GDM1 (cell line): ENCODE measurements at places on chromosomes 7 and 10.

DNA sequence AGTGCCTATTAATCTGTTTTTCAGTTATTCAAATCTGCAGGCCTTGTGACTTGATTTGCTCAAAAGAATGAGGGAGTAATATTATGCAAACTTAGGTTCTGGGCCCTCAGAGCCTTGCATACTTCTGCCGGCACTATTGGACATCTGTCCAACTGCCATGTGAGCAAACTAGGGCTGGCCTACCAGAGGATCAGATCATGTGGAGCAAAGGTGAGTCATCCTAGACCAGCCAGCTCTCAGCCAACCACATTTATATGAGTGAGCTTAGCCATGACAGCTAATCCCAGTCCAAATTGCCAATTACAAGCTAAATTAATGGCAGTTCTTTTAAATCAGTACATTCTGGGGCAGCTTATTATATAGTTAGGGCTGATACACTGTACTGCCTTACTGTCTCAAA, 69.6 kb downstream of the SDHAF3 start:
- no peak for DNase-seq

- no peak for DNase-seq
Observed at GRCh38 chr10:122500726-122501125, 39.4 kb downstream of the HTRA1 start.

DNA sequence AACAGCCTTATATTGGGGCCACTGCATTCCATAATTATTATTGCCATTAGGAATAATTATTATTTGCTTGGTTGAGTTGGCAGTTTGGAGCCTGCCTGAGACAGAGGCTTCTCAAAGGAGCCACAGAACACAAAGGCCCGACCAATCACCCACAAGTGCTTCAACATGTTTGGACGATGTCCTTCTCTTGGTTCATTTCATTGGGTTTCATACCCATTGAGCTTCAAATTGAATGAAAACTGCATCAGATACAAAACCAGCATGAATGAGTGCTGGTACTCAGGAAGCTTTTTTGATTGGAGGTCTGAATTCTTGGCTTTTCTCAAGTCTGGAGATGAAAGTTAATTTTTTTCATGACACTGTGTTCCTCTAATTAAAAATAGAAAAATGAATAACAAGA, 168.3 kb downstream of the CREB5 start:
- no peak for DNase-seq

GRCh38 chr7:142855114-142855743, 353 bp downstream of the EPHB6 start:
- DNase-seq = no peak

- DNase-seq = no peak
Observed at GRCh38 chr7:81684514-81685269, 85.2 kb downstream of the HGF start.

DNA sequence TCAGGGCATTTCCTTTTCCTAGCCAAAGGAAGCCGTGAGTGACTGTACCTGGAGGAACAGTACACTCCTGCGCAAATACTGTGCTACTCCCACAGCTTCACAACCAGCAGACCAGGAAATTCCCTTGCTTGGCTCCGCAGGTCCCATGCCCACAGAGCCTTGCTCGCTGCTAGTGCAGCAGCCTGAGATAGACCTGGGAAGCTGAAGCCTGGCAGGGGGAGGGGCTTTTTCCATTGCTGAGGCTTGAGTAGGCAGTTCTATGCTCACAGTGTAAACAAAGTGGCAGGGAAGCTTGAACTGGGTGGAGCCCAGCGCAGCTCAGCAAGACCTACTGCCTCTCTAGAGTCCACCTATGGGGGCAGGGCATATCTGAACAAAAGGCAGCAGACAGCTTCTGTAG, 291.2 kb downstream of the HGF start:
- no peak for DNase-seq

DNA sequence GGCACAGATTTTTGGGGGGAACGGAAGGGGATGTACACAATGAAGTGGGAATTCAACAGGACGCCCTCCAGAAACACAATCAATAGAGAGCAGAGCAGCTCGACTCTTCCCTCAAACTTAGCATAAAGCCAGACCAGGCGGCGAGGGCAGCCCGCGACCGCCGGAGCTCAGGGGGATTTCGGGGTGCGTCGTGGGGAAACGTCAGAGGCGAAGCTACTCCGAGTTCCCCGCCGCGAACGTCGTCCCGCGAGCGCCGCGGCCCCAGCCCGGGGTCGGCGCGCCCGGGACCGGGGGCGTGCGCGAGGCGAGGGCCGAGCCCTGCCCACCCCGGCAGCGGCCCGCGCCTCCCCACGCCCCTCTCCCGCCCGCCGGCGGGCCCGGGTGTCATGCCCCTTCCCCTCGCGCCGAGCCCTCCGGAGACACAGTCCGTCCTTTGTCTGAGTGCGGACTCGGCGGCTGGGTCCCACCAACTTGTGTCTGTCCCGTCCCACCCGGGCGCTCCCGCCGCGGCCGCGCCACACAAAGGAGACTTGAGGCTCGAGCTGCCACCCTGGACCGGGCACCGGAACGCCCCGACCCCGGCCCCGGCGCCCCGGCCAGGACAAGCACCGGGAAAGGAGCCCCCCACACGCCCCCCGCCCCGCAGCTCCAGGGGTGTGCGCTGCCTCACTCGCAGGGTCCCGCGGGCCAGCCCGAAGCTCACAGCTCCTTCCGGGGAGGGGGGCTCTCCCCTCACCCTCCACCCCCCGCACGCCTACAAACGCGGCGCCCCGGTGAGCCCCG, 634 bp downstream of the EZH2 start:
- no peak for DNase-seq

GRCh38 chr10:103804871-103805270, 50.5 kb downstream of the SH3PXD2A start:
- no peak for DNase-seq

DNA sequence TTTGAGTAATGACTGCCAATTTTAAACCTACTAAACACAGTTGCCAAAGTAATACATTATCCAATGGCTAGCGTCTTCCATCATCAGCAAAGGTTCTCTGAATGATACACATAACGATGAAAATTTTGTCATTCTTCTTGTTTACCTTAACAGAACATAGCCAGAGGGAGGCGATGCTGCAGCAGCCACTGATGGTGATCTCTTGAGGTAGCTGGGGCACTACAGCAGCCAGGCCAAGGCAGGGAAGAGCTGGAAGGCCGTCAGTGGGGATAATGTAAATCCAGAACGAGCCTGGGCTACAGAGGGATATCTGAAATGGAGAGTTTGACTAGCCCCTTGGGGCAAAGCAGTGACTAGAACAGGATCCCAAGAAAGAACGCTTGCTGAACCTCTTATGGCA, 38.8 kb downstream of the PRPS1L1 start:
- DNase-seq = no peak

DNA sequence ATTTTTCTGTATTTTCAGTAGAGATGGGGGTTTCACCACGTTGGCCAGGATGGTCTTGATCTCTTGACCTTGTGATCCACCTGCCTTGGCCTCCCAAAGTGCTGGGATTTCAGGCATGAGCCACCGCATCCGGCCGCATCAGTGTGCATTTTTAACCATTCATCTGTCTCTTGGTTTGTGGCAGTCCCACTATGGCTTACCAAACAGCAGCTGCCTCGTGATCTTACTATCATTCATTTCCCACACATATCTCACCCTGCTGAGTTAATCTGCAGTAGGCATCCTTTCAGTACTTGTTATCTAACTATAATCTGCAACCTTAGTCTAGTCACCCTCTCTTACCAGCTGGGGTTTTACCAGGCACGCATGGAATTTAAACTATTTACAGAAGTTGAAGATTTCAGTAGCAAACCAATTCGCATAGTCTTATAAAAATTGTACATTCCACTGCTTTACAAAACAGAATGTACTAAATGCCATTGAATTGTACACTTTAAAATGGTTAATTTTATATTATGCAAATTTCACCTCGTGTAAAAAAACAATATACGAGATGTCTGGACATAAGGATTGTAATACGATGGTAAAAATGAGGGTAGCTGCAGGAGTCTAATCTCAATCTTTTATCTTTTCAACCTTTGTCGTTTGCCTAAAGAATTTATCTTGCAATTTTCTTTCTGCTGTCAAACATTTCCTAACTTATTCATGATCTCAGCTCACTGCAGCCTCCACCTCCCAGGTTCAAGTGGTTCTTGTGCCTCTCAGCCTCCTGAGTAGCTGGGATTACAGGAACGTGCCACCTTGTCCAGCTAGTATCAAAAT, 4.6 kb upstream of the TBC1D12 start:
- no peak for DNase-seq

DNA sequence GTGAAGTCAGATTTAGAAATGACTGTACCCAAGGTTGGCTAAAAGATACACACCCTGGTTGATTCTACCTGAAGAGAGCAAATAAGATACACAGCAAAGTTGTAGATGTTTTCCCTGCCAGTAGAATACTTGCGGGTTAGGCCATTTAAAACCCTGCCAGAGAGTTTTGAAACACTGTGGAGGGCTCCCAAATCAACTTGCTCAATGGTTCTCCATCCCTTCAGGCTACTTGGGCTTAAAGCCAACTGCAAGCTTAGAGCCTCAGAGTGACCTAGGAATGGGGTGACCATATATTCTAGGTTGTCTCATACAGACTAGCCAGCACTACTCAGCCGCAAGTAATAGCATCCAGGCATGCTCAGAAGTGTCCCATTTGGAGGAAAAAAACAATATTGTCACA, 10.0 kb downstream of the CAV1 start:
- DNase-seq = no peak

DNA sequence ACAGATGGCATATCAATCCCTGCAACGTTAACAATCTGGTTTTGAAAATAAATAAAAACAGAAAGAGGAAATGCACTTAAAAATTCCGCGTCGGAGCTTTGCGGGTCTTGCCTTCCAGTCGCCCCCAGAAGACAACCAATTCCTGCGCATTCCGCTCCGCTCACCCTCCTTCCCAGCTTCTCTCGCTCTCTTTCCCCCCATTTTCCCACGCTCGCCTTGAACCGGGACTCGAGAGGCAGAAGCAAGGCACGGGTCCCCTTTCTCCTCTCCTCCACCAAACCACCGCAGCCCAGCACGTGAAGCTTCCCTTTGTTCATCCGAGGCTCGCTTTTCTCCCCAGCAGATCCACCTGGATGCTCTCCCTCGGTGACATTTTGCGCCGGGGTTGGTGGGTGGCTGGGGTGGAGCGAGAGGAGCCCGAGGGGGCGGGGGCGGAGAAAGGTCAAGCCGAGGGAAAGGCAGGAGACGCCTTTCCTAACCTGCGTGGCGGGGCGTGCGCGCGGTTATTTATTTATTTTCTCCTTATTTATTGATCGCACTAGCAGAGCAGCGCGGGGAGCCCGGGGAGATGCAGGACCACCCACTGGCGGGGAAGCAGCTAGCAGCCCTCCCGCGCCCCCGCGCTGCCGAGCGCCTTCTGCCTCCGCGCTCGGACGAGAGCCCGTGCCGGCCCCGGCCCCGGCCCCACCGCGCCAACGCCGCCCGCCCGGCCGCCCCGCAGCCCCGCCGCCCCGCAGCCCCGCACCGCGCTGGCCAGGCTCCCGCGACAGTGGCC, at the start of gene KCND2:
Gene KCND2, plus strand, starts transcription at position 475 of the 775 bp plus-strand sequence.
- DNase-seq = no peak

- no peak for DNase-seq
Observed at GRCh38 chr10:117311261-117311660, 64.0 kb downstream of the PDZD8 start.

DNA sequence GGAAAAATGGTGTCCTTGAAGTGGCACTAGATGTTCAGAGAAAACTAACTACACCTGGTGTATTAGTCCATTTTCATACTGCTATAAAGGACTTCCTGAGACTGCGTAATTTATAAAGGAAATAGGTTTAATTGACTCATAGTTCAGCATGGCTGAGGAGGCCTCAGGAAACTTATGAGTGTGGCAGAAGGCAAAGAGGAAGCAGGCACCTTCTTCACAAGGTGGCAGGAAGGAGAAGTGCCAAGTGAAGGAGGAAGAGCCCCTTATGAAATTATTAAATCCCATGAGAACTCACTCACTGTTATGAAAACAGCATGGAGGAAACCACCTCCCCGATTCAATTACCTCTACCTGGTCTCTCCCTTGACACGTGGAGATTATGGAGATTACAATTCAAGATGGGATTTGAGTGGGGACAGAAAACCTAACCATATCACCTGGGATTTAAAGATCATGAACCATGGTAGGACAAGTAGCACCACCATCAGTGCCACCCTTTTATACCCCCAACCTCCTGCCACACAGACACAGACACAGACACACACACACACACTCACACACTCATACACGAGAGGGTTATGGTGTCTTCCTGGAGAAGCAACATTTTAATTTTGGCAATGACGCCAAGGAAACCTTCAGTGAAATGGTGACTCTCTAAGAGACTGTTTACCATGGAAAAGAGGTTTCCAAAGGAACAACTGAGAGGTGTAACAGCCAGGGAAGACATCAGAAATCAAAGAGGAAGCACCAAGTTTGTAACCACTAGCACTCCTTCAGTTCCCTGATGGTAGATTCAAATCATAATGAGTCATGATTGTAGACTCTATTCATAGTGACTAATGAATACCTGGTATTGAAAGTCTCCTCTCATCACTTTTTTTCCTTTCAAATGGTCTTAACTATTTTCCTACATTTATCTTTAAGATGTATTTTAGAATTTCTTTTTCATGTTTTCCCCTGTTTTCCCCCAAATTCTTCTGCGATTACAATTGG, 41.8 kb upstream of the WNT16 start:
- peak; percentile 7 for DNase-seq

DNA sequence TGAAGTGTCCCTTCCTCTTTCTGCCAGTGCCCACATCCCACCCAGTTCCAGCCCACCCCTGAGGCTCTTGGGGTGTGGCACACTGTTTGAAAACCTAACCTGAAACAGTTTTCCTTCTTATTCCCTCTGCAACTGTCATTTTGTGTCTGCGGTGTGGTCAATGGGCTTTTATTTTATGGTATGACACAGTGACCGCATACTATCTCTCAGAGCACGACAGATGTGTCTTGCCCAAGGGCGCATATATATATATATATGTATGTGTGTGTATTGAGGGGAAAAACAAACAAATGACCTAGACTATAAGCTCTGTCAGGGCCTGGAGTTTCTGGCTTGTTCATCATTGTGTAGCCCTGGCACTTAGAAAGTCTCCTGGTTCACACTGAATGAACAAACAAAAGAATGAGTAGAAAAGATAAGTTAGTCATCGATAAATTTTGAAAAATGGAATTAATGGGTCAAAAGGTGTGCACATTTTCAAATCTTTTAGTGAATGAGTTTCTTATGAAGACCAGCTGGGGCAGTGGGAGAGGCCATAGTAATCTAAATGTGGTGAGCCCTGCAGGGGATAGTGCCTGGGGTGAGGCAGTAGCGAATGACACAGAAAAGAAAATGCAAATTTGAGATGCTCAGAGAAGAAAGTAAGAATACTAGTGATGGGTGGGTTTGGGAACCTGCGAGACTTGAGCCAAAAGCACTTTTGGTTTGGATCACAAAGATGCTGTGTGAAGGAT, 198.4 kb downstream of the SNX10 start:
- no peak for DNase-seq

DNA sequence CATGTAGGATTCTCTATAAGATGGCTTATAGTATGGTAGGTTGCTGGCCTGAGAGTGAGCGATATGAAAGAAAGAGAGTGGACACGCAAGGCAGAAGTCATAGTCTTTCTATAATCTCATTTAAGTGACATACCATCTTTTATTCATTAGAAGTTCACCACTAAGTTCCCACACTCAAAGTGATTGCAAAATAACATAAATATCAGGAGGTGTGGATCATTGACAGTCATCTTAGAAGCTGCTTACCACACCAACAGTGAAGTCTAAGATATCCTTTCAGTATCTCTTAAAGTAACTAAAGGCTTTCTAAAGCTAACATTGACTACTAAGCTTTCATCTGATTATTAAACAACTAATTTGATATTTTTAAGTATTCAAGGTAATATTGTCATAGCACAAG, 36.9 kb upstream of the GNAI1 start:
- no peak for DNase-seq
